ENCODE measurements at places on chromosomes 11 and 22.
A peak's percentile ranks its signal among the peaks of the same experiment; 100 is the strongest.

DNA sequence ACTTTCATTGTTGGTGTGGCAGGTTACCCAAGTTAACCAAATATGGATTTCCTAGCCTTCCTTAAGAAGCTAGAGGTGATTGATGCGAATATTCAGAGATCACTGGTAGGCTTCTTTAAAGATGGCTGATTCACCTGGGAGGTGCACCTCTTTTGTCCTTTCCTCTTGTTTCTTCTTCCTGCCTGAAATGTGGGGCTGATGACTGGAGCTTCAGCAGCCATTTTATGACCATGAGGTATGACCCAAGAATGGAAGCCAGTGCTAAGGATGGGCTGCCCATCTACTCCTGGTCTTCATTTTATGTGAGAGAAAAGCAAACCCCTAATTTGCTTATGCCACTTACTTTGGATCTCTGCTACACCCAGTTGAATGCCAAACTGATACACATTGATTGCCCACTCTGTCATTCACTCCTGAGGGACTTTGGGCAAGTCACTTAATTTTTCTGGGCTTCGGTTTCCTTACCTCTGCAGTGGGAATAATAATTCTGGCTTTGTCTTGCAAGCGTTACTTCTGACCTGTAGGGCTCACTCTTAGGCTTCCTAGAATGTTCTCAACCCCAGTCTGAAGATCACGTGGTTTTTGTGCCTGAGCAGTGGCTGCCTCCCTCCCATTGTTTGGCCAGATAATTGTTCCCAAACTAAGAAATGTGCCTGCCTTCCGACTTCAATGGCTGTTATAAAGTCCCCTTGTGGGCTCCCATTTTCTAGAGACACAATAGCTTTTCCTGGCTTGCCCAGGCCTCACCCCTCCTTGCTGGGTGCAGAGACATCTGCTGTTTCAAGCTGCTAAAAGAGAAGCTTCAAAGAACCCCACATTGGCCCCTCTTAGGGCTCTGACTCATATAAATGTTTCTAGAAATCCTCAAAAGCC, 243.1 kb downstream of the ST3GAL4 start:
- no peak for DNase-seq

- peak; percentile 31 for DNase-seq
Observed at GRCh38 chr11:118012083-118012669, 26.0 kb downstream of the IL10RA start.

DNA sequence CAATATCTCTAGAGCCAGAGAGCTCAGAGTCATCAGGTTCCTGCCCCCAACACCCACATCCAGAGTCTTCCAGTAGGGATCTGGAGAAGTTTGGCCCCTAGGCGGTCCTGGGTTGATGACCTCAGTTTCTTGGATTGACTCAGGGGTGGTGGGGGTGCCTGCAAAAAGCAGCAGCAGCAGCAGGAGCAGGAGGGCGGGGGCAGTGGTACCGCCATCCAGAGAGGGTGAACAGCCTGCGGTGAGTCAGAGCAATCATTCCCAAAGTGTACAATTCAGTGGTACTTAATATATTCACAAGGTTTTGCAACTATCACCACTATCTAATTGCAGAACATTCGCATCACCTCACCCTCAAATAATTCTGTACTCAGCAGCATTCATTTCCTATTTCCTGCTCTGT, 9.9 kb upstream of the SEC14L3 start:
- DNase-seq = no peak

DNA sequence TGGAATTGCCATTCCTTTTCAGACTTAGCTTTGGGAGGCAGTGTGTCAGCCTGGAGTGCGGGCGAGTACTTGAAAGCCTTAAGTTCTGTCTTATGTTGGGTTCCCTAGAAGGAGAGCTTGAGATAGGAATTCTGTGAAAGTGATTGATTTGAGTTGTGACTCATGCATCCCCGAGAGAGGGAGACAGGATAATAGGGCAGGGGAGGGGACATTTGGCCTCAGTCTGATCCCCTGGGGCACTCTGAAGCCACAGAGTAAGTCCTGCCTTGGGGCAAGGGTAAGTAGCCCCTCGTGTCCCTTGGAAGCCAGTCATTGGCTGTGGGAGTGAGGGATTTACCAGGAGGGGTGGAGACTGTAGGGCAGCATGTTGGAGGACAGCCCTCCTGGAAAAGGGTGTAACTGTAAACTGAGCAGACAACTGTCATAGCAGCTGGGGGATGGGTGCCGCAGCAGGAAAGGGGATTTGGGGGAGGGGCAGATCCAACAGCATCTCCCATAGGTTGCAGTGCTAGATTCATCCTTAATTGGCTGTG, 44.0 kb downstream of the KIAA1671 start:
- no peak for DNase-seq

DNA sequence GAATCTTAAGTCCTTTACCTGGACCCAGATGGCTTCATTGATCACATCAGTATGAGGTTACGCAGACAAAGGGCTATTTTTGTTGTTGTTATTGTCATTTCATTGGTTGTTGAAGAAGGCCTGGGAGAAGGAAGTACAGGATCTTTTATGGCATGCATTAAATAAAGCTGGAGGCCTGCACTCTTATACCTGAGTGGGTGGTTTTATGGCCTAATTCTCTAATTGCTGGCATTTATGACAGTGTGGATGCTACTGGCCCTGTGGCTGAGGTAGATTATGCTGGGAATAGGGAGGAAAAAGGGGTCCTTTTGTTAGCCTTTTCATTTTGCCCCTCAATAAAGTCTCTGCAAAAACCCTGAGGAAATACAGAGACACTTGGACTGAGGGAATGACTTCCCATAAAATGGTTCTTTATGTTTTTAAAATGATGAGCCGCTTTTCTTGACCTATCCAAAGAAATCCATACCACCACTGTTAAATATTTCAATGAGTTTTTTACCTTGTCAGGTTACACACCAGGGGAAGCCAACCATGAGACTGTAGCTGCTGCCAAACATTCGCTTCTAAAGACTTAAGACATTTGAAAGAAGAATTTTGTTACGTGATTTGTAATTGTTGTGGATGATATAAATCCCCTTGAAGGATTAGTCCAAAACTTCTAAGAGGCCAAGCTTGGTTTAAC, 6.8 kb downstream of the KMT2A start:
- DNase-seq = no peak

- no peak for DNase-seq
Observed at GRCh38 chr11:65036931-65037330, 4.1 kb upstream of the SAC3D1 start.

GRCh38 chr11:113084297-113084696, 123.1 kb downstream of the NCAM1 start:
- DNase-seq = no peak

DNA sequence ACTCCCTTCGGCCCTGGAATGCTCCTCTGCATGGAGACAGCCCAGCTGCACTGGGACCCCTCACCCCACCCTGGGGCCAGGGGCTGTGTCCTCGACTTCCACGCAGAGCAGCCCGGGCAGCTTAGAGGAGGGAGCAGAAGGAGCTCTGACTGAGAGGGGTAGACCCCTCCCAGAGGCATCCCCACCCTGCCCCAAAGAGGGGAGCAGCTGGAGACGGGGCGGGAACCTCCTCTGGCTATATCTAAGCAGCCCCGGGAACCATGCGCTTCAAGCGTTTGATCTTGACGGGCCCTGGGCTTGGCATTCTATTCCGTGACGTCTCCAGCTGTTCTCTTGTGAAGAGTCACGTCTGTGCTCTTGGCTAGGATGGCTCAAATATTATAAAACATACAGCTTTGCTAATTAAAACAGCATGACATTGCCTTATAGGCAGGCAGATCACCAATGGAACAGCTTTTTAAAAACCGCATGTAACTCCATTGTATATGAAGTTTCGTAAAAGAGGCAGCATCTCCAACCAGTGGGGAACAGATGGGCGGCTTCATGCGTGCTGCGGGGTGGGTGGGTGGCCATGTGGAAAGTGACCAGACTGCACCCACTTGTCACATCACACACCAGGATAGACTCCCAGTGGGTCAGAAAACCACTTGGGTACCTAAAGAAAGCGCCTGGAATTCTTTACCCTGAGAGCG, 7.7 kb downstream of the KCNQ1 start:
- no peak for DNase-seq

- no peak for DNase-seq
Observed at GRCh38 chr22:40578171-40578570, 58.3 kb downstream of the MRTFA start.

GRCh38 chr22:27681037-27681436, 120.5 kb downstream of the MN1 start:
- no peak for DNase-seq

DNA sequence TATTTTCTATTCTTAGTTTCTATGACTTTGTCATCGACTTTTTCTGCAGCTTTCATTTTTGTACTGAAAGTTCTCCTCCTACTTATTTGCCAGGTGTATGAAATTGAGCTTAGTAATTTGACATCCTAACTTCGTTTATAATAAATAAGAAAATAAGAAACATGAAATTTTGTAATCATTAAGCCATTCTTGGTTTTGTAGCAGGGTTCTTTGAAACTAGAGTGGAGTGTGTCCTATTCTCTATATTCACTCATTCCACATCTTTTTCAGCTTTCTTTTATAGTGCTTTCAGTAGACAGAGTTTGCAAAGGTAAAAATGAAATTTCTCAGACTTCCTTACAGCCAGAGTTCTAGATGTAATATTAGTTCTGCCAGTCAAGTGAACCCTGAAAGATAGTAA, 47.8 kb downstream of the FANCF start:
- no peak for DNase-seq

DNA sequence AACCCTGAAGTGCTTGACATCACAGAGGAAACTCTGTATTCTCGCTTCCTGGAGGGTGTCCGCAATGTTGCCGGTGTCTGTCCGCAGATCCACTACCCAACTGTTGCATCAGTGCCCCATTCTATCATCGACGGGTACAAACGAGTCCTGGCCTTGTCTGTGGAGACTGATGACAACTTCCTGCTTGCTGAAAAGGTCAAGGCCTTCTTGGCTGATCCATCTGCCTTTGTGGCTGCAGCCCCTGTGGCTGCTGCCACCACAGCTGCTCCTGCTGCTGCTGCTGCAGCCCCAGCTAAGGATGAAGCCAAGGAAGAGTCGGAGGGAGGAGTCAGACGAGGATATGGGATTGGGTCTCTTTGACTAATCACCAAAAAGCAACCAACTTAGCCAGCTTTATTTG, 42.9 kb upstream of the DAGLA start:
- no peak for DNase-seq

- no peak for DNase-seq
Observed at GRCh38 chr11:133515107-133515506, 17.2 kb downstream of the OPCML start.

Measured in activated naive CD4-positive, alpha-beta T cell treated with Interleukin-2 at 50 U/mL for 16 hours (primary cell).